ENCODE measurements at places on chromosomes 13 and 19.

- no peak for DNase-seq
Observed at GRCh38 chr13:23571431-23571830, 1.2 kb downstream of the TNFRSF19 start.

GRCh38 chr13:97934590-97934989, 18.9 kb upstream of the IPO5 start:
- DNase-seq: no peak

DNA sequence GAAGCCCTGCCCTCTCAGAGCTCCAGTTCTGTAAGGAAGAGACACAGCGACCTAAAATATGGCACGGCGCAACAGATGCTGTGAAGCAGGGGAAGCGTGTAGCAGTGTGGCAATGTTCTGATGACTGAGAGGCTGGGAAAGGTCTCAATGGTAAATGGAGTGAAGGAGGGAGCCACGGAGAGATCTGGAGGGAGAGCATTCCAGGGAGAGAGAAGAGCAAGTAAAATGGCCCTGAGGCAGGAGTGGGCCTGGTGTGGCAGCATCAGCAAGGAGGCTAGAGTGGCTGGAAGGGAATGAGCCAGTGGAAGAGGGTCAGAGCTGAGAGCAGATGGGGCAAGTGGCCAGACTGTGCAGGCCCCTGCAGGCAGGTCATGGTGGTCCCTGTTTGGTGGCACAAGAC, 16.4 kb downstream of the RCN3 start:
- no peak for DNase-seq

DNA sequence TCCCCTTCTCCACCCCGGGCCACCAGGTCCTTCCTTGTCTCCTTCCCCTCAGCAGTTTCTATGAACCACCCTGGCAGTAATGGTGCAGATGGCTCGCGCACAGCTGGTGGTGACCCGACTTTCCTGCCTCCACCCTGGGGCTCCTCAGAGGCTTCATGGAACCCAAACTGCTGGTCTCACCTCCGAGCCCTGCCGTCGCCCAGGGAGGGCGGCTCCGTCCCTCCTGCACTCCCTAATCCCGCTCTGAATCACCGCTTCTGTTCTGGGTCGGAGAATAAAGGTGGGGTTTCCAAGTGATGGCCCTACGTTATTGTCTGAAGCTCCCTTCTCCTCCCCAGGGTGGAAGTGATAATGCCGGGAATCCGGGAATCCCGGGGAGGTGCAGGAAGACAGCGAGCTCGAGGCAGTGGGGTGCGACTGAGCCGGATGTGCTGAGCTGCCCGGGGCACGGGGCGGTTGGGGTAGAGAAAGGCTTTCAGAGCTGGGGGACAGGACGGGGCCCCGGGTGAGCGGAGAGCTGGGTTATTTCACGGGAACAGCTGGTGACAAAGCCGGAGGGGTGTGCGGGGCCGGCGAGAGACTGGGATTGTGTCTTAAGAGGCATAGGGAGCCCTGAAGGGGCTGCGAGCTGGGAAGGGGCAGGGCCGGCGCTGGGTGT, 711 bp downstream of the FUT2 start:
- no peak for DNase-seq
